ENCODE measurements at places on chromosomes 3 and 15.

DNA sequence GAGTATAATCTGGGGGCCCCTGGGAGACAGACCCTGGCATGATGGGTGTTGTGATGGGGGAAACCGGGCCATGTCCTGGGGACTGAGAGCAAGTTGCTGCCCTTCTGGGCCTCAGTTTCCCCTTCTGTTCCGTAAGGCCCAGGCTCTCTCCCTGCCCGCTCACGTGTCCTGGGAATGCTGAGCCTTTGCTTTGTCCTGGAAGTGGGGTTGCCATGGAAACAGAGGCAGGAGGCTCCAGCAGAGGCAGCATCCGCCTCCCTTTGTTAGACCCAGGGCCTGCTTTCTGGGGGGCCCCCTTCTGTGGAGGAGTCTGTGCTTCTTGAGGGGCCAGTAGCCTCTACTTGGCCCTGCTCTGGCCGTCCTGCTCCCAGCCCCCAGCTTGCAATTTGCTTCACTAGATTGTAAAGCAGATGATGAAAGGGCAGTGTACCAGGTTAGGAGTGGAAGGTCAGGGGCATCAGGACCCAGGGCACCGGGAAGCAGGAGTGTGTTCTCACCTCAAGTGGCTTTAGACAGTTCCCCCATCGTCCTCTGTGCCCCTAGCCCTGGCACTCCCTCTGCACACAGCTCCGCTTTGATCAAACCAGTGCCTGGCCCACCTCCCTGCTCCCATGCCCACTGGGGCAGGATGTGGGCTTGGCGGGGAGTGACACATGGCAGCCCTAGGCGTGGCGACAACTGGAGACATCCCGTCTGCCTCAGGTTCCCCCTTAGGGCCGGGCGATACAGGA is 105.6 kb downstream of the FBLN2 start:
- no peak for DNase-seq

DNA sequence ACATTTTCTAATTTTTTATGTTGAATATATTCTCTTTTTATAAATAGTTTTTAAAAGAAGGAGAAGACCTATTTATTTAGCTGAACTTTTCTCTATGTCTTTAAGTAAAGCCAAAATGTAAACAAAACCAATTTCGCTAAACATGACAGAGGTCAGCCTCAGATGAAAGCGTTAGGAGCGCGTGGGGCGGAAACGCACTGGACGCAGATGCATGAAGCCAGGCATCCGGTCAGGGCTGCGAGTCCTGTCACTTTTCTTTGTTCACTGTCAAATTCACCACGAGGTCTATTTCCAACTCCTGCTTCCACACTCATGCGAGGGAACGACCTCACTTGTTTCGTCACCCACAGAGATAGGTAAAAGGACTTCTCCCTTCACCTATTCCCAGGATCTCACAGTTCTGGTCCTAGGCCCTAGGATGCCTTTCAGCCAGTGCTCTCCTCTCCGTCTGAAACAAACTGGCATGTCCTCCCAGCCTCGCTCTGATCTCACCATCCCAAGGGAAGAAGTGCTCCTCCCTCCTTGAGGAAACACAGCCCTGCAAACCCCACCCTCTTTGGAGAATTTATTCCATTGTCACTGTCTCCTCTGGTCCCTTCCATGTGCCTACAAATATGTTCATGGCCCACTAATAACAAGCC is 57.9 kb downstream of the ITGB5 start:
- no peak for DNase-seq

DNA sequence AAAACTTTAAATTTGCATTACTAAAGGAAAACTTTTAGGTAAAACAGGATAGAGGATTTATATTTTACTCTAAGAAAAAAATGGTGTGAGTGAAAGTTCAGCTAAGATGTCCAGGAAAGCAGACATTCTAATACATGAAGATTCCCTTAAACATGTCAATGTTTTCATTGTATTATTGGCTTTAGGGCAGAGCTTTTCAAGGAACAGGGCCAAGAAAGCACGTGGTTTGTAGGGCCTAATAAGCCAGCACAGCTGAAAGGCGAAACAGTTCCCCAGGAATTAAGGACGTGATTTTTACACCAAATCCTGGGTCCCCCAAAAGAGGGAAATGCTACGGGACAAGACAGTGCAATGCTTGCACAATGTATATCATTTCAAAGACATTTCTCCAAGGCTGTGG is 48.6 kb upstream of the MKRN3 start:
- DNase-seq: no peak

GRCh38 chr15:73305331-73306211 is 63.2 kb downstream of the HCN4 start:
- peak; percentile 65 for DNase-seq

DNA sequence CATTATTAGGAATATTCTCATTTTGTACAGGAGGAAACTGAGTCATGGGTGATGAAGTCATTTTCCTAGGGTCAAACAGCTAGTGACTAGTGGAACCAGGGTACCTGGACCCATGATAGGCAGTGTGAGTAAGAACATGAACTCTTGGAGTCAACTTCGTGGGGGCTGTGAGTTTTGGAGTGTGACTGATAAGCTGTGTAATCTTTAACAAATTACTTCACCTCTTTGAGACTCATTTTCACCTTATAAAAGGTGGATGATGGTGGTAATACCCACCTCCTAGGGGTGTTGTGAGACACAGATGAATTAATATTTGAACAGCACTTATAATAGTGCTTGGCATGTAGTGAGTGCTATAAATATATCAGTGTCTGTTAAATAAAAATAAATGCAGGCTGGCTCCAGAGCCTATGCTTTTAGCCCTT is 9.1 kb downstream of the SEMA6D start:
- no peak for DNase-seq

DNA sequence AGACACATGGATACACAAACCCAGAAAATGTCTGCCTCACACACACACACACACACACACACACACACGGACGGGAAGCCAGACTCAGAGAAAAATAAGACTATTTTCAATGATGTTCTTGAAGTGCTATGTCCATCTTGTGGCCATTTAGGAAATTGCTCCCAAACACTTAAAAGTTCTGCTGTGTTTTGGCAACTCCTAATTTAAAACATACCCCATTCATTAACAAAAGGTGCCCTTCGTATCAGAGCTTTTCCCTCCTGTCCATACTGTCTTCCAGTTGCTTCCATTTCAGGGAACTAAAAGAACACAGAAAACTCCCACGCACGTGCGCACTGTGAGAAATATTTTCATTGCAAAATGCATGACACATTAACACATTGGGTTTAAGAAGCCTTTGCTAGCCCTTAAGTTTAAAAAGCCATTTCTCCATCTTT is 44.6 kb downstream of the SLC12A1 start:
- peak; percentile 83 for DNase-seq

DNA sequence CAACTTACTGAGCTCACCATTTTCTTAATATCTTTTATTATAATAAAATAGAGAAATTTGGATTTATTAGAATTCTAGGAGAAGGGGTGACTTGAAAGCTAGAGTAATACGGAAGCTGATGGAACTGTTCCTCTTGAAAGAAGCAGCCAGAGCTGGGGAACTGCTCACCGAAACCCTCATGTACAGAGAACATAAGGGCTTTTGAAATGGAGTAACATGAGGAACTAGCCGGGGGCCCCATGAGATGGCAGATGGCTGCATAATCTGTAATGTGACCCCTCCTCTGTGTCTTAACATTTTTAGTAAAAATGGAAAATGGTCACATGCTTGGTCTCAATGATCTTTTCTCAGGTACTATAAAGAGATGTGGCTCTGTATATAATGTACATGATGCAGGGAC is 15.7 kb upstream of the DYNC1LI1 start:
- no peak for DNase-seq

GRCh38 chr3:155585384-155585783 is 159.5 kb downstream of the PLCH1 start:
- no peak for DNase-seq

GRCh38 chr3:170228093-170228766 is 6.0 kb downstream of the PRKCI start:
- DNase-seq: peak; percentile 47

DNA sequence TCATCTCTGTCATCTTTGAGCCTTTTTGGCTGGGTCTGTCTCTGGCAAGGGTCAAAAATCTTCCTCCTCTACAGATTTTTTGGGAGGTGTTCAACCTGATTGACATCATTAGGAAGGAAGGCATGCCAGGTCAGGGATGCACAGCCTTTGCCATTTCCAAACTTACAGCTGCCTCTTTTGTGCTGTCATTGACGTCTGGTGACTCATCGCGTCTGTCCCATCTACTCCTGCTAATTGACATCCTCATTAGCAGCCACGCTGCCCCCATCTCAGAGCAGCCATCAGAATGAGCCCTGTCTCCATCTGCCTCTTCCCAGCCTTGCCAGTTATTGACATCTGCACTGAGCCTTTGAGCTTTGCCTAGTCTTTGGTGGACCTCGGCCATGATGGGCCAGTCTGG is 53.0 kb downstream of the PDIA5 start:
- peak; percentile 9 for DNase-seq

GRCh38 chr3:43521941-43522340 is 99.9 kb downstream of the ANO10 start:
- DNase-seq: no peak

- DNase-seq: no peak
These were observed 40.9 kb upstream of the PIK3R4 start for GRCh38 chr3:130787422-130788068.

DNA sequence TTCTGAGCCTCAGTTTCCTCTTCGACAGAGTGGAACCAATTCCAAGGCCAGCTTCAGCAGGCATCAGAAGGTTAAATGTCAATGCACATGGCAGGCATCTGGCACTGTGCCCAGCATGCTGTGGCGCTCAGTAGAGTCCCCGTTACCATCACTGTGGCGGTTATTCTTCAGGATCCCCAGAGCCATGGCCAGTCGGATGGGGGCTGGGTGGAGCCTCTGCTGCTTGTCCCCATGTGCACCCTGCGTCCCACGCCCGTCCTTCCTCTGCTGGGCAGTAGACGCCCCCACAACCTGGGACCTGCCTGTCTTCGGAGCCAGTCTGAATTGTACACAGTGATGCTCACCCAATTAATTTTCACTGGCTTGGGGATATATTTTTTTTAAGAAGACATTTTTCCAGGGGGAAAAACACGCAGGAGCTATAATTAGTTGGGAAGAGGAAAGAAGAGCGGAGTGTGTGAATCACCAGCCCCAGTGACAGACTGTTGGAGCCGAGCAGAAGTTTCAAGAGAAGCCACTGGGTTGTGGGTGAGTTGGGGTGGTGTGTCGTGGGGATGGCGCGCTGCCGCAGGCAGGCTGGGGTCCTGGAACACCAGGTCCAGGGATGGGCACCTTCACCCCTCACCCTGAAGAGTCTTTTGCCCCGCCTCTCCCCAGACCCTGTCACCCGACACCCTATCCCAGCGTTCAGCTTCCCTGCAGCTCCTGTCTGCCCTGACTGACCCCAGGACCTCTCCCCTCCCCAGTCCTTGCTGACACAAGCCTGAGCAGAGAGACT is 26.8 kb upstream of the RPL29 start:
- DNase-seq: peak; percentile 55

DNA sequence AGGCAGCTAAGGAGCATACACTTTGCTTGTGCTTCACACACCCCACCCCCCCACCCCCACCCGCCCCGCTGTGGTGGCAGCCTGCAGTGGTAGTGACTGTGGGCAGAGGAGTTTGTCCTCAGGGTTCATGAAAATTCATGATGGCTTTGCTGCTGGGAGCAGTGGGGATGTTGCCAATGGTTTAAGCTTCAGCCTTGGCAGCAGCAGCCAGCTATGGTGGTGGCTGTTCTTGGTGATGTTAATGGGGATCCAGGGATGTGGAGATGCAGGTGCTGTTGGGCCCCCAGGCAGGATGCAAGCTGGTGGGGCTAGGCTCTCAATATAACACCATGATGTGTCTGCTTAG is 55.8 kb downstream of the TNFAIP8L3 start:
- DNase-seq: no peak

Data from fibroblast of skin of right biceps (primary cell).